ENCODE measurements at places on chromosomes 3 and 15.
A peak's percentile ranks its signal among the peaks of the same experiment; 100 is the strongest.

GRCh38 chr3:27758083-27758482 lies 36.0 kb upstream of the EOMES start:
- DNase-seq = no peak

DNA sequence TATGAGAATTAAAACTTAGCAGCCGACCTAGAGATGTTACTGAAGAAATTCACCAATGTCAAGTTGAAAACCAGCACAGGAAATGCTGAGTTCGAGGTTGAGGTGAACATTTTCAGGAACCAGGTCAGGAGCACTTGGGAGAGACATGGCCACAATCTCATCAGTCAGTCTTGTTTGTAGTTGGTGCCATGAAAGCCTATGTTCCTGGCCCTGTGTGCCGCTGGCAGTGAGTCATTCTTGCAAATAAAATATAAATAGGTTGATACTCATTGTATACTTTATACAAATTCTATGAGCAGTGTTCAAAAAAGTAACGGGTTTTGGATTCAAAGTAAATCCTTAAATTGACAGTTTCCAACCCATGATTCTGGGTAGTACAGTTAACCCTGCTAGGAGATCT lies 1.5 kb upstream of the FSIP1 start:
- DNase-seq = no peak

DNA sequence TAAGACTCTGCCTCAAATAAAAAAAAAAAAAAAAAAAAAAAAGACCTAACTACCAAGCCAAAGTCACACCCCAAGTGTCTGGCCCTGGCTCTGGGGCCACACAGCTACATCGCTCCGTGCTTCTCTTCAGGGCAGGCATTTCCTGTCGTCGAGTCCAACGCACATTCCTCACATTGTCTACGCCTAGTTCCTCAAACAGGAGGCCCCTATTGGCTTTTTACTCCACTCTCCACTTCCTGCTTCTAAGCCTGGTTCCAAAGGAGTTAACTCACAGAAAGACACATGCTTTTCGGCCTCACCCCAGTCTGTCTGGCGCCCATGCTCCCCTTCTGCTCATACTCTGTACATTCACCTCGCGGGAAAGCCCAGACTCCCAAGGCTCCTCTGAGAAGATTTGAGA lies 28.8 kb downstream of the KNG1 start:
- peak; percentile 5 for DNase-seq

- no peak for DNase-seq
Observed at GRCh38 chr3:12400616-12401194, 83.6 kb upstream of the TSEN2 start.

Data from stimulated activated naive B cell treated with anti-CD40 and anti-IgM and Interleukin-4, amounts not matched to agents 10 μg/mL and 1 μg/mL and 100 μg/mL, for 72 hours (primary cell).